Frontal cortex (tissue), 4 donors: ENCODE measurements at places on chromosomes 6 and 20.

- DNase-seq = no peak
These were observed 2.8 kb upstream of the MC3R start for GRCh38 chr20:56245761-56246160.

DNA sequence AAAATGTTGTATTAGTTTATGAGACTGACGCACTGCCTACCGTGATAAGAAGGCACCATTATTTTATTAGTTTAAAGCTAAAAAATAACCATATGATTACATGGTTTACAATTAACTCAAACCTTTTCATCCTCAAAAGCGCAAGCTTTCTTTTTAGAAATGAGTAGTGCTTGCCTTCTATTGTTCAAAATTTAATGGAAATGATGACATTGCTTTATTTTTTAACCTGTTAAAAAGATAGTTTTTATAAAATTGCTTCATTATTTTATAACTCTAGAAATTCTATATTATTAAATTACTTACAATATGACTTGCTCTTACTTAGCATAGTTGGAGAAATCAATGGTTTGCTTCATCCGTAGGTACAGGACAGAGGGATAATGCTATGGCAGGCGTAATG, 78.7 kb upstream of the HDDC2 start:
- DNase-seq = no peak

GRCh38 chr20:60371384-60371783, 413.2 kb downstream of the CDH26 start:
- DNase-seq = no peak

DNA sequence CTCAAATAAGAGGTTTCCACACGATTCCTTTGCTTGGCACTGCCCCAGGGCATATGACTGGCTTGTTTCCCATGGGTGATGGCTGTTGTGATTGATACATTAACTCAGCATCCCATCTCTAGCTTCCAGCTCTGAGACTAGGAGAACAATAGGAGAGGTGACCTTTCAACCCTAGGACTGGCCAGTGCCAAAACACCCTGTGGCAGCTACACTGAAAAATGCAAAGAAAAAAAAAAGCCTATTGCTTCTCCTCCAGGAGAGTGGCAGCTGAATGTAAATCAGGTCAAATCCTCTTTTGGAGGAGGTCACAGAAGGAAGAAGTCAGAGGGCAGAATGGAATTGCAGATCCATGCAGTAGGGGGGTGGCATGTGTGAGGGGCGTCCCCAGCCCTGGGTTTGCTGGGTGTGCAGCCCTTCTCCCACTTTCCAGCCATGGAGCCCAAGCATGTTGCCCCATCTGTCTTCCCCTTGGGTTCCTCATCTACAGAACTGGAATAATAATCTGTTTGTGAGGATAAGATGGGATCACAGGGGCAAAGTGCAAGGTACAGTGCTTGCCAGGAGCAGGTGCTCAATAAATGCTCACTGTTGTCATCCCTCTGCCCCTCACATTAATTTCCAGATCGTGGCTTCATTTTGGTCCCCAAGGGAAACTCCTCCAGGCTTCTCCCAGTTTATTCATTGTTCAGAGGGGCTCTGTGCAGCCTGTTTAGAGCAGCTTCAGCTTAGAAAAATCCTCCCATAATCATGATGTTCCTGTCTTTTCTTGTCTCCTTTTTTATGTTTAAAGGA, 245.0 kb upstream of the RIN2 start:
- DNase-seq = no peak

DNA sequence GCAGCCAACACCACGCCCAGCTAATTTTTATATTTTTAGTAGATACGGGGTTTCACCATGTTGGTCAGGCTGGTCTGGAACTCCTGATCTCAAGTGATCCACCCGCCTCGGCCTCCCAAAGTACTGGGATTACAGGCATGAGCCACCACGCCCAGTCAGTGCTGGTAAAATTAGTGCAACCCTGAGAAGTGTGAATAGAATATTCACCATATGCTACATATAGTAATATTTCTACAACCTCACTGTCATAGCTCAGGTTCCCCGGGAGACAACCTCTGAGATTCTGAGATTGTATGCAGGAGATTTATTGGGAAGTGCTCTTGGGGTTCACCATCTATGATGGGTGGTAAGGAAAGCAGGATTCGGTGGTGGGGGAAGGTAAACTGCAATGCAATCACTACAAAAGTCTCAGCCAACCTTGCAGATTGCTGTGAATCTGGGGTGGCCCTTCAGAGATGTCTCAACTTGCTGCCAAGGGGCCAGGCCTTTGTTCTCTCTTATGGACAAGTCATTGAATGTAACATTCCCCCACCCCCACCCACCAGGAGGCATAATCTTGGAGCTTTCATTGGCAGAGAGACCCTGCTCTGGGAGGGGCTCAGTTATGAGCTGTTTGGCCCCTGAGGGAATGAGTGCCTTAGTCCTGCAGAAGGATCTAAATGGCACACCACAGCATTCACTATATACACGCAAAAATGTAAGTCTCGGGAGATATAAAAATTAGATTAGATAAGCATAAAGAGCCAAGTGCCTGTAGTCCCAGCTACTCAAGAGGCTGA, 34.0 kb upstream of the SEC63 start:
- no peak for DNase-seq

GRCh38 chr20:60570481-60571277, 612.5 kb downstream of the CDH26 start:
- no peak for DNase-seq

DNA sequence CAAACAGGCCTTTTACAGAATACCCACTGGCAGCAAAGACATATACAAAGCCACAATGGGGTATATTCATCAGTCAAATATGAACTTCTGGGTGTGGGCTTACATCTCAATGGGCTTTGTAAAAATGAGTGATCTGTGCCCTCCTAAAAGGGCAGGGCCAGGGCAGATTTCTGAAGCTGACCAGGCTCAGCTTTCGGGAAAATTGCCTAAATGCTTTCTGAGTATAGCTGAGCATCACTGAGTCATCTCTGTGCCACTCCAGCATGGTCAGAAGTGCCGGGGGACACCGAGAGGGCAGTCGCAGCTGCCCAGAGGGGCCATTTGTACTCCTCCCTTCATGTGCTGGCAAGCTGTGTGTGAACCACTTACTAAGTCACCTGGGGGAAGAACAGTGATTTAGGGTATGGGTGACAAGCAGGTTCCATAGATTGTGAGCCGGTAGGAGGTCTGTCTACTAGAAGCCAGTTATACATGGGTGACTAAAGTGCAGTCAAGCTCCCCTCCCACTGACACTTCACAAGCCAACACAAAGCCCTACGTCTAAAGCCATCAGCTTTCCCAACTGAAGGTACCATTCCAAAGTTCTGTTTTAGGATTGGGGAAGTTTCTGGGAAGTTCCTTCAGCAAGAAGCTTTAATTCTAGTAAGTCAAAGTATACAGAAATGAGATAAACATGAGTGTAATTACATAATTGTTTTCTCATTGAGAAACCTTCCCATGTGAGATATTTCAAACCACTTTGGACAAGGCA, 147.6 kb upstream of the TAB2 start:
- no peak for DNase-seq

DNA sequence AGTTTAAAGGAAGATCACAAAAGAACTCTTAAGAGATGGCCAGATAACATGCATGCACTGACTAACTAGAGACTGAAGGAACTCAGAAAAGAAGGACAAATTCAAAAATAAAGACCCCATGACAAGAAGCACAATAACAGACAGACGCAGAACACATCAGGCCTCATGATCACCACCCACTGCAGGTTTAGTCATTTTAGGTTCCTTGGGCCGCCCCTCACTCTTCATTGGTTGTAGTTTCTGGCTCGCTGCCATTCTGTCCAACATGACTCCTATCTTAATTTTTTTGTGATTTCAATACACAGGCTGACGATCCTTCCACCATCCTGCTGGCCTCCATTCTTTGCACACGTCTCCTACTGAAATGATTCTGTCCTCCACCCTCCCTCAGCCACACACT, 21.6 kb downstream of the STX7 start:
- no peak for DNase-seq

DNA sequence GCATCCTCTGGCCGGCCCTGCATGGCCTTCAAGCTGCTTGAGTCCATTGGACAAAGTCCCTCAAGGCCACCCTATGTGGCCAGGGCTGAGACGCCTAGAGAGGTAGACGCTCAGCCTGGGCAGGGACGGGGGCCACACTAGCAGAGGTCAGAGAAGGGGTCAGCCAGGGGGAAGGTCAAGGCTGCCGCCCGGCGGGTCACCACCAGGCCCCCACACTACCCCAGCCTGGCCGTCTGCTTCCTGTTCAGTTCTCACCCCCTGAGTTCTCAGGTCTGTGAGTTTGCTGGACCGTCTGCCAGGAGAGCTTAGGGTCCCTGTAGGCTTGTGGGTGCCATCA, 37.3 kb downstream of the NTSR1 start:
- DNase-seq = no peak

DNA sequence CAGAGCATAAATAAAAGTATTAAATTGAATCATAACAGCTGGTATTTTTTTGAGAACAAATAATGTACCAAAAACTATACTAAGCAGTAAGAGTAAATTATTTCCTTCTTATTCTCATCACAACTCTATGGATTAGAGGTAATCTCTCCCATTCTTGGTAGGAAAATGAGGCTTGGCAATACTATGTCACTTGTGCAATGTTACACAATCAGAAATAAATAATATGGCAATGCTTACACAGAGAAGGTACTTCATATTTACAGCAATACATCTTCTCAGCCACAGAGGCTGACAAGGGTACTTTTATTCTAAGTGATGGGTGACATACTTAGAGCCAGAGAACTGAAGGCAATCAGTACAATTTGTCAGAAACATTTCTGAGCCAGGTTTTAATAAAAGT, 3.9 kb downstream of the DST start:
- DNase-seq = no peak

GRCh38 chr6:107292715-107293271, 166.6 kb downstream of the PDSS2 start:
- DNase-seq = no peak

DNA sequence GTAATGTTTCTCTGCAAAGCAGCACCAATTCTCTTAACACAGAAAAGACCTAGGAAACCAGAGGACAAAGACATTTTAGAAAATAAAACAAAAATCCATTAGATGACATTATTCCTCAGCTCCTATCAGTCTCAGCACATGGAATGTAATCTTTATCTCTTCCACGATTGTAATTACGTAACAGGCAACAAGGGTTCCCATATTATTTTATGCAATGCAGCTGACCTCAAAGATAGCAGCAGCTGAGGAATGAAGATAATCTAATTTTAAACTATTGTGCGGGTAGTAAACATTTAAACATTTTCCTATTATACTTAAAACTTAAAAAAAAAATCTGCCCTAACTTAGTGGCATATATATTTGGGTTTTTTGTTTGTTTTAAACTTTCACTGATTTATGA, 33.0 kb upstream of the PTCHD4 start:
- DNase-seq = no peak

- DNase-seq = no peak
These were observed 970 bp upstream of the CABLES2 start for GRCh38 chr20:62408055-62408454.

- no peak for DNase-seq
These were observed 36.1 kb downstream of the EYA2 start for GRCh38 chr20:46930640-46931339.

DNA sequence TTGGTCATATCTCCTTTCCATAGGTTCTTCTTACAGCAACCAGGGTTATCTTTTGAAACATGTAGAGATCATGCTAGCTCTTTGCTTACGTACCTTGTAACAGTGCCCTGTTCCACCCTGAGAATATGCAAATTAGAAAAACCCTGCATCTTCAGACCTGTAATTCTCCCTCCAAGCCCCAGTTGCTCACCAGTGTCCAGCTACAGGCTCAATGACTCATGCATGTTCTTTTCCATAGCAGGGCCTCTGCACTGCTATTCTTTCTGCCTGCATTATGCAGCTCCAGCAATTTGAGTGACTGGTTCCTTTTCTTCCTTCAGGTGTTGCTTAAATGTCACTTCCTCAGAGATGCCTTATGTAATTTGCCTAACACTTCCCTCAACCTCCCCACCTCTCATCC, 636.2 kb downstream of the KHDRBS2 start:
- no peak for DNase-seq

DNA sequence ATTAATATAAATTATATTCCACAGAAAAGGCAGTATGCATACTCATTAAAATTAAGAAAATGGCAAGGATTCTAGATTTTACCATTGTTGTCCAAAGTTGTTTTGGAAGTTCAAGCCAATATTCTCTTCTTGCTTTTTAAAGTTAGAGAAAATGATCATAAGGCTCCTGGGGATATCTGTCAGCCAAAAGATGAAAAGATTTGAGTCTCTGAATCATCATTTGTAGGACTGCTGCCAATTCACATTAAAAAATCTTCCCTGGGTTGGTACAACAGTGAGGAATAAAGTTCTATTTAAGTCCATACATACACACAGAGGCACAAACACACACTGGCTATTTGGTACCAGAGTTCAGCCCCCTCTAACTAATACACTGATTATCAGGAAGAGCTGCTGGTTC, 620.1 kb downstream of the COL12A1 start:
- DNase-seq = no peak

GRCh38 chr6:8536122-8536521, 100.8 kb upstream of the SLC35B3 start:
- no peak for DNase-seq

DNA sequence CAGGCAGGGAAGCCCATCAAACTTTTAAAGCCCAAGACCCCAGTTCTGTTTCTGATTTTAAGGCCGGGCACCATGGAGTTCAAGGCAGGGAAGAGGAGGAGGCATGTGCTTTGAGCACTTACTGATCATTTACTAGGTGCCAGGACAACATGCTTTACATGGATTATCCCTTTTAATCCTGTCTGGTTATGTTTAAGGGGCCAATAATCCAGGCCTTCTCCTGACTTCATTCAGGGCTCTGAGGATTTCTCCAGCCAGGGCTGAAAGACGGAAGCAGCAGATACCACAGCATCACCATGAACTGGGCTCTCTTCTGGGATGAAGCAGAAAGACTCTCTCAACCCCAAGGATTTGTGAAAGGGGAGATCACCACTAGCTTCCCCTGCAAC, 4.1 kb downstream of the CCND3 start:
- no peak for DNase-seq

GRCh38 chr20:22241609-22242008, 342.8 kb downstream of the FOXA2 start:
- no peak for DNase-seq

DNA sequence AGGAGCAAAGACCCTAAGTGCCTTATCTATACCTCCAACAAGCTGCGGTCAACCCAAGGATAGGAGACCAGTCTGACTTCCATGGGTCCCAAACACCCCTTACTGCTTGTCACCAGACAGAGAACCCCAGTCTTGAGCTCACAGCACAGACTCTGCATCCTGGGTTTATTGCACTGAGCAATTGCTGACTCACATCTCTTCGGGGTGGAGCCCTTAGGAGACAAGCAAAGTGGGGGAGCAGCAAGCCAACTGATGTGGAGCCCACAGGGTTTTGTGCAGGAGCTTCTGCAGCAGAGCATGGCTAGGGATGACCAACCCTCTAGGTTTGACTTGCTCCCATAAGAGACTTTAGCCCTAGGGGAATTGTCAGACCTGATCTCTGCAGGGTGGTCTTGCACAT, 38.6 kb upstream of the EYS start:
- no peak for DNase-seq

GRCh38 chr6:146351018-146351417, 192.6 kb upstream of the RAB32 start:
- no peak for DNase-seq

GRCh38 chr6:136795386-136795785, 3.1 kb upstream of the MAP3K5 start:
- DNase-seq = no peak
